ENCODE measurements at places on chromosomes 2 and 18.

DNA sequence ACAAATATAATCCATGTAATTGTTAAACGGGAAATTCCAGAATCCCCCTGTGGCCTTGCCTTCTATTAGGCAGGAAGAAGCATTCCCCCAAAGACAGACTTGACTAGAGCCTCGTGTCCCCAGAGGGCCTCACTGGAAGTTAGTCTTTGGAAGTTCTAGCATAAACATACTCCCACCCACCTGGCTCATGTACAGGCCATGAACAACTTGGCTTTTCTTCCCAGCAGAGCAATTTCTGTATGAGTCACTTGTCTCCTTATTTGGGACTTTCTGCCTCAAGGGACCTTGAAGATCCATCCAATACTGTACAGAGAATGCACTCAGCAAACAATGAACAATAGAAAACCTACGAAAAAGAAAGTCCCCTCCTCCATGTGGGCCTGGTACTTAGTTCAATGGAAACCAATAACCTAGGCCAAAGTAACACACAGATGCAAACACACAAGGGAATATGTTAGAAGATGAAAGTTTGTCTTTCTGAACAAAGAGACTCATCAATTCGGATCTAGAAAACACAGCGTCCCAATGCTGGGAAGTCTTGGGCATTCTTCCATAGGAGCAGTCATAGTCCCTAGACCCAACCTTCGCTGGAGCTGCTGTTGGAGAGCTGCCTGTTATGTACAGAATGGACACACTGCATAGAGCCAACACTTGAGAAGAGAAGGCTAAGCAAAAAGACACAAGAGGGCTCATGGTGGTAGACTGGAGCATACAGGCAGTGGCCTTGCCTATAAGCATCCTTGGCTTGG lies 303.5 kb downstream of the HRH4 start:
- peak; percentile 27 for DNase-seq

- no peak for DNase-seq
Observed at GRCh38 chr2:152437276-152438108, 102.5 kb downstream of the FMNL2 start.

GRCh38 chr18:28158083-28158581 lies 18.8 kb downstream of the CDH2 start:
- peak; percentile 19 for DNase-seq

- DNase-seq, result no peak
Observed at GRCh38 chr2:27920148-27920885, 29.8 kb downstream of the BABAM2 start.

GRCh38 chr2:145595296-145595695 lies 1075.4 kb upstream of the ZEB2 start:
- DNase-seq, result no peak

DNA sequence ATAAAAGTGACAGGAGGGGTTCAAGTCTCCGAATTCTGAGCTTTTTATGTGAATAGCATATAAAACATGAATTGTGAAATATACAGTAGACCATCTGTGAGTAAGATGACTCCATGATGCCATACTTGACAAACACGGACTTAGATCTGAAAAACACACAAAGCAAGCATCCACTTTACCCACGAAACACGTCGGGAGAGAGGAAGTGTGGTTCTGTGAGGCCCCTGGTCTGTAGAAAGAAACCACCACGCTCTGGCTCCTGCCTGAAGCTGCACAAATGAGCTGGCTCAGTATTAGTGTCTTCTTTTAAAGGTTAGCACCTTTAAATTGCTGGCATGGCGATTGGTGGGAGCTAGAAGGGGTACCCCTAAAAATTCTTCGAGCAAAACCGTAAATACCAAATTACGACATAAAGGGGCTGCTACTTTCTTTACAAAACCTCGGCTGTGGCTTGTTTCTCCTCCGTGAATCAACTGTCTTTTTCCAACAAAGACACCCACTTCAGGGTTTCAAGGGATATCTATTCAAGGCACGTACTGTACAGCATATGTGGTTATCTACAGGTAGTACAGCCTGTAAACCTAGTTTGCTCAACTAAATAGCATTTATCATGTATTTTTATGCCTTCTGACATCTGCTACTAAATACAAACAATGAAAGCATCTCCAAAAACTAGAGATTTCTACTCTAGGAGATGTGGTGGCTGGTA lies 70.9 kb downstream of the AFF3 start:
- DNase-seq, result no peak

All from GM03348 (cell line).